Left ventricle myocardium inferior (tissue), 1 donor: ENCODE measurements at places on chromosomes 12 and 14. TPM values are rescaled to one million over a fixed set of nuclear protein-coding genes. Genes with fewer than 3 reads are reported as not detected.

GRCh38 chr12:7460375-7461259, 16.7 kb upstream of the CD163L1 start:
- peak; percentile 29 for DNase-seq

KRT7 gene
- total RNA-seq = not detected

DNA sequence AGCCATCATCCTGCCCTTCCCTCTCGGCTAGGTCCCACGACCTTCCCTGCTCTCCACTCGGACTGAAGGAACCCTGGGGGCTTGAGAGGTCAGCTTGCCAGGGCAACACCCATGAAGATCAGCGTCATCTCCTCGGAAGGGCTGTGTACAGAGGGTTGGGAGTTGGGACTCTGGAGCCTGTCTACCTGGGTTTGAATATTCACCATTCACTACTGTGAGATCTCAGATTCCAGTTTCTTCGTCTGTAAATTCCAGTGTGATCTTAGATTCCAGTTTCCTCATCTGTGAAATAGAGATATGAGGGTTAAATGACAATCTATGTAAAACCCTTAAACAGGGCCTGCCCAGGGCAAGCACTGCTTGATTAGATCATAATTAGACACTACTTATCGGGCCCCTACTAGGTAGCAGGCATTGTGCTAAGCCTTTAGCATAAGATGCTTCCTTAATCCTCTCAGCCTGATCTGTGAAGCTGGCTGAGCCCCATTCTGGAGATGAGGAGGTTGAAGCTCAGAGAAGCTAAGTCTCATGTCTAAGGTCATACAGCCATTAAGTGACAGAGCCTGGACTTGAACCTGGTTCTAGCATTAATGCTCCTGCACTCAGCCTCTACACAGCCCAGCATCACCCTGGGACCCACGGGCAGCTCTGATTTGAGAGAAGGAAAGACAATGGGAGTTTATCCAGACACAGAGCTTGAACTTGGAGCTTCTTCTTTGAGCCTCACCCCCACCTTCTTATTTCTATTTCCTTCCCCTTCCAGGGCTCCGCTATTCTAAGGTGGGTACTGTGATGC, 612 bp upstream of the ZDHHC22 start:
- no peak for DNase-seq

DNA sequence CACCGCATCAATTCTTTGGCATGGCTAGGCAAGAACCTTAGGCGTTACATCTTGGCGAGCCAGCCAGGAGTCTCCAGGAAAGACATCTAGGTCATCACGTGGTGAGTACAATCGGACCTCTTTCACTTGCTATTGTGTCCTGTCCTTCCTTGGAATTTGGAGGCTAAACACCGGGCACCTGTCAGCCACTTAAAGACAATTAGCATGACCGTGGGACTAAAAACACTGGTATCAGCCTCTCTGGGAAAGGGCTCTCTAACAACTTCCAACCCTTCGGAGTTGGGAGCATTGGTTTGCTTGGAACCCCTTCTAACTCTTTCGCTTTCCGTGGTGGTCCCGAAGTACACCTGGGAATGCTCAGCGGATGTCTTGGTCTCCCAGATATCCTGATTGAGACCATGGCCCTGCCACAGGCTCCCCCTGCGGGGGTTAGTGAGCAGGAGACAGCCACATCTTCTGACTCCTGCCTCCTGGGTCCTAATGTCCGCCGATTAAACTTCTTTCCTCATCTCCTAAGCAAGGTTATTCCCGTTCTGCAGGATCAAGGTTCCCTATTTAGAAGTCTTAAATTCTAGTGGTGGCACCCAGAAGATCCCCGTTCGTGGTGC, 971.7 kb downstream of the FSCB start:
- no peak for DNase-seq

DEGS2 gene
- not detected for total RNA-seq

MNAT1 gene
- 28.5 TPM for total RNA-seq

DNA sequence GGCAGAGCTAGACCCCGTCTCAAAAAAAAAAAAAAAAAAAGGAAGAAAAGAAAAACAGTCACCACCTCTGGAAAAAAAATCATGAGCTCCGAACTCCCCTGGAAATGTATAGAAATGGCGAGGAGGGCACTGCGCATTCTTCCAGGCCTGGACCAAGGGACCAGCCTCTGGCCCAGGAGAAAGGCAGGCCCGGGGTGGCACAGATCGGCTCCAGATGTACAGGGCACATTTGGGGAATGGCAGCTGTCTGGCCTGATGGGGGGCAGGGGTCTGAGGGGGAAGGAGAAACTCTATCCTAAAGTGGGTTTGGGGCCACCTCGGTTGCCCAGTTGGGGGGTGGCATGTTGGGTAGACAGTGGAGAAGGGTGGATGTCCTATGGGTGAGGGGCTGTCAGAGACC, 46.0 kb upstream of the EML1 start:
- no peak for DNase-seq

DNA sequence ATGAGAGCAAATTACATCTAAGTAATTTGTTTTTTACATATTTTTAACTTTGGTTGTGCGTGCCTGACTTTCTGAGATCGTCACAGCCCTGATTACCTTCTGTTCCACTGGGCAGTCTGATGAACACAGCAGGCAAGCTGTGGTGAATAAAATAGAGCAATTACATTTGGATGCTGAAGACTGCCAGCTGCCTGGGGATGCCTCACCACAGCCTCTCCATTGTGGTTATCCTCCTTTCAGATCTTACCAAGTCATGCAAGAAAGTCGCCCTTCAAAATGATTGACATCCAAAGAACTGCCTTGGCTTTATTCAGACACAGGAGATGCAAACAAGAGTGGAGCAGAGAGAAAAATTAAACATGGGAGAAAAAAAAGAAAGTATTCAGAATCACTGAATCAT, 456.6 kb upstream of the TMPO start:
- no peak for DNase-seq

- DNase-seq = no peak
These were observed 134.2 kb downstream of the UNC79 start for GRCh38 chr14:93564918-93565317.

GRCh38 chr14:98622208-98623051, 649.6 kb downstream of the BCL11B start:
- no peak for DNase-seq

DNA sequence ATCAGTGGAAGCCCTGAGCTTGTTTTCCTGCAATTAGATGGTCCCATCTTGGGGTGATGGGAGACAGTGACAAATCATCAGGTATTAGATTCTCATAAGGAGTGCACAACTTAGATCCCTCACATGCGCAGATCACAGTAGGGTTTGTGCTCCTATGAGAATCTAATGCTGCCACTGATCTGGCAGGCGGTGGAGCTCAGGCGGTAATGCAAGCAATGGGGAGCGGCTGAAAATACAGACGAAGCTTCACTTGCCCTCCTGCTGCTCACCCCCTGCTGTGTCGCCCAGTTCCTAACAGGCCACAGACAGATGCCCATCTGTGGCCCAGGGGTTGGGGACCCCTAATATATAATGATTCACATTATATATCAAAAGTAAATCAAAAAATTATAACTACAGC, 258.8 kb upstream of the USP15 start:
- no peak for DNase-seq

LBHD2 gene
- not detected for total RNA-seq

DNA sequence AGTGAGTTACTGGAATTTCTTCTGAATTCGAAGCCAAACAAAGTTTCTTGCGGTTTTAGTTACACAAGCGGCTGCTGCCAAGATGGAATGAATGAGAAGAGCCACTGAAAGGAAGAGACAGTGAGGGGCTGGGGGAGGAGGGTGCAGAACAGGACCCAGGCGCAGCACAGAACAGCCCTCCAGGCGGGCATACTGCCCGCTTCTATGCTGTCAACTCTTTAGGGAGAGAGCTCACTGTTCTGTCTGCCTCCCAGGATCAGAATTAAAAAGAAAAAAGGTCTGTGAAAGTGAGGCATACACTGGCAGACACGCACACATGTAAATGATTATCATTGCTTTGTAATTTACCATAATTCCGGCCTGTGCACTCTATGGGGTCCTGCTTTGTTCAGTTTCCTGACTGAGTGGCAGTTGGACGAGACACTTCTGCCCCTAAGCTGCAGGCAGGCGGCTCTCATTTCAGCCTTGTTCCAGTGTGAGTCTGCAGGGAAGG, 231.6 kb downstream of the CACNA1C start:
- no peak for DNase-seq

GRCh38 chr12:104737791-104738301, 220.2 kb downstream of the SLC41A2 start:
- DNase-seq = no peak

CCDC60 gene
- not detected for total RNA-seq

DNA sequence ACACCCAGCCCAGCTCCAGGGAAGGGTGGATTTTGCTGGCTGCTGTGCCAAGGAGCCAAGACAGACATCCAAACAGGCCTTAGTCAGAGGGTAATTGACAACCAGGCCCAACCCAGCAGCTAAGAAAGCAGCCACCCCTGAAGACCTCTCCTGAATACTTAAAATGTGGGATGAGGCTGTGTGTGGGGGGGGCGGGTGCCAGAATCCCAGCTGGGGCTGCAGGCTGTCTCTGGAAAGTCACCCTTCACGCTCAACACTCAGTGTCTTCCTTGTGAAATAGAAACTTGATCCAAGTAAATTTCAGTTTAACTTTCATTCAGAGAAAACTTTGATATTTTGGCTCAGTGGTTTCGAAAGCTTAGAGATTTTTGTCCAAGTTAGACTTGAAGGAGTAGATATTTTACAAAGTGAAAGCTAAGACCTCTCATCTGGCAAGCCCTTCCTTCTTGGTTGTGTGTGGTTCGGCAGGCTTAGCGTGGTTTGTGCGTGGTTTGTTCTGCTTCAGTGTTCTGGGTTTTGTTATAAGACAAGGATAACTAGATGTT, 5.1 kb downstream of the PAPLN start:
- DNase-seq = no peak

ARHGEF25 gene
- 9.7 TPM for total RNA-seq

DNA sequence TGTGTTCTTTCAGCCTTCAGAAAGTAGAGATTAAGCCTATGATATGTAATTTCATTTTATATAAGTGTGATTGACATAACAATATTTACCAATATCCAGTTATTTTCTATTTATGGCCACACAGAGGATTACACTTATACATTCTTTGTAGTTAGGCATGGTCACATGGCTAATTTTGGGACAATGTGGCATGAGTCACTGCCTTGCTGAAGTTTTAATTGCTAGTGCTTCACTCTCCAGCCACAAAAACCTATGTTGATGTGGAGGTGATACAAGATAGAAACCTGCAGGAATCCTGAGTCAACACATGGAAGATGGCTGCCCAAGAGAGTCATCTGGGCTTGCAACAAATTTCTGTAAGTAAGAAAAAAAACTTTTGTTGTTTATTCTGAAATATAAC, 17.0 kb downstream of the CLEC14A start:
- DNase-seq = no peak

GRCh38 chr14:68672609-68673285, 120.1 kb downstream of the ZFP36L1 start:
- no peak for DNase-seq

CRACR2A gene
- 7.6 TPM for total RNA-seq

ORAI1 gene
- total RNA-seq = 11.4 TPM

DNA sequence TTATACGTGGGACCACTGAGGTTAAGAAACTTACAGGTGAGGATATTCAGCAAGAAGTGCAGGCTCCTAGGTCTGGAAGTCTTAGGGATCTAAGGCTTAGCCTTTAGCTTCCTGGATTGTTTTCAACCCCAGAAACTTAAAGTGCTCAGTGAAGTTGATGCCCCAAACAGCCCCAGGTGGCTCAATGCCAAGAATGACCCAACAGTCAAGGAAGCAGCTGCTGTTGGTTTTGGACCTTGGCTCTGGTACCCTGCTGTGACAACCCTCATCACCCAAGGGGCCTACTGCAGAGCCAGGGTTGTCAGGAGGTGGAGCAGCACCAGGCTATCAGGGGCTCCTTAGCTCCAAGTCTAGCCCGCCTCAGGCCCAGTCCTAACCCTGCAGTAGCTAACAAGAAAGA, 36.8 kb downstream of the VDR start:
- no peak for DNase-seq

DNA sequence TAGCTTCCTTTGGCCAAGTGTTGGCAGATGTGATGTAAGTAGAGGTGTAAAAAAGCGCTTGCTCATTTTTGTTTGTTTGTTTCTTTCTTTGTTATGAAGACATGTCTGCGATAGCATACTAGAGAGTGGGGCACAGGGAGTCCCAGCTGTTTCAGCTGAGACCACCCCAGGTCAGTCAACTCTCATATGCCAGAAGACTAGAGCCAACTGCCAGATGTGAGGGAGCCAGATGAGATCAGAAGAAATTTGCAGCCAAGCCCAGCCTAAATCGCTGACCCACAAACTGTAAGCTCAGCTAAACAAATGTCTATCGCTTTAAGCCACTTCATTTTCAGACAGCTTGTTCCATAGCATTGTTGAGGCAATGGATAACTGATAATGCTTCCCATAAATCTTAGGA, 397.1 kb downstream of the APAF1 start:
- DNase-seq = no peak

PSMB5 gene
- total RNA-seq = 118 TPM

ASIC1 gene
- 0.96 TPM for total RNA-seq

DNA sequence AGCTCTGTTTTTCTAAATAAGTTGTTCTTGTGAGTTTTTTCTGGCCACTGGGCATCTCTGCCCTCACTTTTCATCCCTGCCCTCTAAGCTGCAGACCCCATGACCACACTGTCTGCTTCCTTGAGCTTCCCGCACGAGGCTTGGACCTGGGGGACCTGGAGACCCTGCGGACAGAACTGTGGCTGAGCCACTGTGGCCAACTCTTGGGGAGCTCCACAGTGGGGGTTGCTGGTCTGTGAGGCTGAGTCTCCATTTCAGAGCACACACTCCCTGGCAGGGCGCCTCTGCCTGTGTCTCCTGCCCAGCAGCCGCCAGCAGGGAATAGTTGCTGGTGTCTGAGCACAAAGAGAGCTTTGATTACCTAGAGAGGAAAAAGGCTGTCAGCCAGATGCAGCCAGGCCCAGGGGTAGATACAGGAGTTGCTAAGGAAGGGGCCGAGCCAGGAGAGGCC, 13.1 kb upstream of the RIN3 start:
- peak; percentile 63 for DNase-seq

SLC22A17 gene
- 9.7 TPM for total RNA-seq

CPNE6 gene
- total RNA-seq = not detected
